Hypothalamus (tissue), 51 donors: ENCODE measurements at places on chromosomes 1 and 21.

GRCh38 chr21:37210130-37210529 lies 57.0 kb downstream of the VPS26C start:
- DNase-seq: no peak

DNA sequence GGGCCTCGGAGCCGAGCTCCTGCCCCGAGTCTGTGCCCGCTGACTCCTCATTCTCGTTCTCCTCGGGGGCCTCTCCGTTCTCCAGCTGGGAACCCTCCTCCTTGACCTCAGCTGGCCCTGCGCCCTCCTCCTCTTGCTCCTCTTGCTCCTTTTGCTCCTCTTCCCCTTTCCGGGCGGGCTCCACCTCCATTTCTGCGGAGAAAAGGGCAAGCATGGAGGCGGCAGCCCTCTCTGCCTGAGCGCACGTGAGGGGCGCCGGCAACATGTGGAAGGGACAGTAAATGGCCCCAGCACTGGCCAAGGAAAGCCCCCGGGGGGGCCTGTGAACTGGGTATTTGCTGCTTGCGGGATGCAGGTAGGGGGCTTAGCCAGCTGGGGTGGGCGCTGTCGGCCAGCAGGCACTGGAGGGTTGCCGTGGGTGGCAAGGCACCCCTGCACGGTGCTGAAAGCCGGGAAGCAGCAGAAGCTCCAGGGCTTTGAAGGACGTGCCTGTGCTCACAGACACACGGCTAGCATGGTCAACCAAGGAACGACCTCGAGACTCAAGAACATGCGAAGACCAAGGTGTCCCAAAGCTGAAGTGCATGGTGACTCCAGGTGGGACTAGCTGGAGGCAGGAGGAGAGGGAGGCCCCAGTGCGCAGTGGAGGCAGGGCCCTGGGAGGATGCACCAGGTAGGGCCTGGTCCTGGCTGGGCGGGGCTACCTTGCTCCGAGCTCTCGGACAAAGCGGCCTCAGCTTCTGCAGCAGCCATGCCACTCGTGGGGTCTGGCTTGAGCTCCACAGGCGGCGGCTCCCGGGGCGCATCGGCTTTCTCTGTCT lies 30.7 kb downstream of the ZBTB17 start:
- no peak for DNase-seq

DNA sequence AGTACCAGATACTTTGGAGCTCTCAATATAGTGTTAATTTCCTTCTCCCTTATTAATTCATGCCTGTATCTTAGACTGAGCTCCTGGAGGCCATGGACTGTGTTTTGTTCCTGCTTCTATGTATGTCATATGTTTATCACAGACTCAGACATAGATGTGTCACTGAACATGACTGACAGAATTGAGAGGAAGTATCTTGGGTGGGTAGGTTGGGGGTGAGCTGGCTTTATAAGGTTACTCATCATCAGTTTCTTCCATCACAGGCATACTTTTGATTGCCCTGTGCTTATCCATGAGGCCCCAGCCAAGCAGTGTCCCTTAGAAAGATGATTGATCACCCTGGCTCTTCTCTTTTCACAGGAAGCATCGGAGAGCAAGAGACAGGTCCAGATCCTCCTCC lies 5.6 kb upstream of the SH3D21 start:
- DNase-seq: no peak

DNA sequence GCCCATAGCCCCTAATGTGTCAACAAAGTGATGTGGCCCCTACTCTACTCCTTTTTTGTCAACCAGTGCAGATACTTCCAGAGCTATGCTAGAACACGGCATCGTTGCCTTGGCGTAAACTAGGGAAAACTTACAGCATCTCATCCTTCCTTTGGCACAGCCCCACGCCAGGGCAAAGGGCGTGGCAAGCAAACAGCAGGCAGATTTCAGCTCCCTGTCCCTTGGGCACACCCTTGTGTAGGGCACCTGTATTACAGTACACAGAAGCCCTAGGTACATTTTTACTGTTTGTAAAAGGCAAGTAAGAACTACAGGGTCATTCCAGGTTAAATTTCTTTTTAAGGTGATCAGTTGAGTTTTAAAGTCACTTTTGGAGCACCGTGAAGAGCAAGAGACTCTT lies 29.3 kb downstream of the PRDX6 start:
- no peak for DNase-seq
